ENCODE measurements at places on chromosomes 6 and 20. TPM values are rescaled to one million over a fixed set of nuclear protein-coding genes. Genes with fewer than 3 reads are reported as not detected.

ISM1 gene
- total RNA-seq = 1.3 TPM

MOG gene
- total RNA-seq = 14.7 TPM

CGAS gene
- 0.96 TPM for total RNA-seq

LHFPL5 gene
- not detected for total RNA-seq

GRCh38 chr6:8130399-8130798 is 28.1 kb upstream of the EEF1E1 start:
- no peak for DNase-seq

GRCh38 chr6:126743076-126743475 is 375.4 kb upstream of the RSPO3 start:
- DNase-seq = no peak

GRCh38 chr6:14682812-14683211 is 563.1 kb upstream of the JARID2 start:
- DNase-seq = no peak

ZNF311 gene
- total RNA-seq = 0.36 TPM

PTGIS gene
- total RNA-seq = 26.3 TPM

DNA sequence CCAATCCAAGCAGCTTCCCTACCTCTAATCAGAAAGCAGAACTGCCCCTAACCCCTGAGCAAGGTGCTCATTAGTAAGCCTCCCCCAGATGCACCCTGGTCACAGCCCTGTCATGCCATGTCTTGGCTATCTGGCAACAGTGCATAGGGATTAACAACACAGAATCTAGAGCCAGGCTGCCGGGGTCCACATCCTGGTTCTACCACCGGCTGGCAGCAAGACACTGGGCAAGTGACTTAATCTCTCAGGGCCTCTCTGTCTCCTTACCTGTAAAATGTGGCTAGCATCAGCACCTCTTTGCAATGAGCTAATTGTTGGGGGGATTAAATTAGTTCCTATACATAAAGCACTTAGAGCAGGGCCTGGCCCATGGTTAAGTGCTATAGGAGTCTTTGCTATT is 68.1 kb downstream of the CPNE5 start:
- DNase-seq = no peak
